ENCODE measurements at places on chromosomes 1 and 21.

GRCh38 chr1:2049718-2050431 lies at the start of gene PRKCZ:
Gene PRKCZ (plus strand): TSS chr1:2050411. CDS start chr1:2050631, 220 bp downstream.
- peak; percentile 72 for DNase-seq

DNA sequence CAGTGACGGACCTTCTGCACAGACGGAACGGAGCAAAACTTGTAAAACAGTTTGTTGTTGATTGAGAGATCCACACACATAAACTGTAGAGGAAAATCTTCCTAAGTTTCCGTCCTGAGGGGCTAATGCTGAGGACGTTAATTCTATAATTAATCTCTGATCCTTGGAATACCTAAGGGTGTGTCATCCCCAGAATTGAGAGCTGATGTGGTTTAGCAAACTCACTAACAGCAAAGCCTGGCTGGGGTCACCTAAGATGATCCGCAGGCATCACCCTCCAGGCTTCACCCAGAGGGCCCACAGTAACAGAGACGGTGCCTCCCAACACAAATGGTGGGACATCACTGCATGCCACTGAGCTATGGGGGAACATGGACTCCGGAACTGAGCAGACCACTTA lies 97.5 kb downstream of the SMYD2 start:
- DNase-seq: no peak

DNA sequence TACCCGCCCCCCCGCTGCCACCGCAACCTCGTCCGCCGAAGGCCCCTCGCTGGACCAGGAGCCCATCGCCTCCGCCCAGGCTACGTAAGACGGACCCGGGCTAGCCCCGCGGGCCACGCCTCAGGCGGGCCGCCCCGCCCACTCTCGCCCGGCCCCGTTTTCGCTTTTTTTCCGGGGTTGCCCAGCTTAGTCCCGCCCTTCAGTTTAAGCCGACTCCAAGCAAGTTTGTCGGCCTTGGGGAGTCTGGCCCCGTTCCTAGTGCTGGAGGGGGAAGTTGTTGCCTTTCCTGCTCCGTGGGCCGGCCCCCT lies 3.0 kb downstream of the RUSC1 start:
- peak; percentile 85 for DNase-seq

DNA sequence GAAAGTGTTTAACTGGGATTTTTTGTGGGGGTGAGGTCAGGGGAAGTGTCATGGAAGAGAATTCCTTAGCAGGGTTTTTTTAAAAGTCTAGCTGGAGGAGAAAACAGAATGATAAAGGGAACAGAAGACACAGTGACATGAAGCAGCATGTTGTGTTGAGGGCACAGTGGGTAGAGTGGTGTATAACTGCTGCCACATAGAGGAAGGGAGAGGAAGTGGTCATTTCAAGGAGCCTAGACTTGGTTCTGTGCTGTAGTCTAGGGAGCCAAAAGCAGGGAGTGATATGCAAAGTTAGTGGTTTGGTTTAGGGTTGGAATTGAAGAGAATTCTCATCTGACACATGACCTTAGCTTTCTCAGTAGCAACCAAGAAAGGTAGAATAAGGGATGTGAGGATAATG lies 10.2 kb downstream of the EEIG2 start:
- DNase-seq: no peak

DNA sequence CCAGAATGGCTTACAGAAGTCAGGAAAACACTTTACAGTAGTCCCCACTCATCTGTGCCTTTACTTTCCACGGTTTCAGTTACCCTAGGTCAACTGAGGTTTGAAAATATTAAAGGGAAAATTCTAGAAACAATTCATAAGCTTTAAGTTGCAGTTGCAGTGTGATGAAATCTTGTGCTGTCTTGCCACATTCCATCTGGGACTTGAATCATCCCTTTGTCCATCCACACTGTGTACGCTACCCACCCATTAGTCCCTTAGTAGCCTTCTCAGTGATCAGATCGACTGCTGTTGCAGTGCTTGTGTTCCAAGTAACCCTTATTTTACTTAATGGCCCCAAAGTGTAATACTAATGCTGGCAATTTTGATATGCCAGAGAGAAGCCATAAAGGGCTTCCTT lies 30.5 kb downstream of the ZCCHC17 start:
- DNase-seq: no peak
